Suppressor macrophage treated with lipopolysaccharide for 4 hours (primary cell): ENCODE measurements at places on chromosomes 1 and 21.

DNA sequence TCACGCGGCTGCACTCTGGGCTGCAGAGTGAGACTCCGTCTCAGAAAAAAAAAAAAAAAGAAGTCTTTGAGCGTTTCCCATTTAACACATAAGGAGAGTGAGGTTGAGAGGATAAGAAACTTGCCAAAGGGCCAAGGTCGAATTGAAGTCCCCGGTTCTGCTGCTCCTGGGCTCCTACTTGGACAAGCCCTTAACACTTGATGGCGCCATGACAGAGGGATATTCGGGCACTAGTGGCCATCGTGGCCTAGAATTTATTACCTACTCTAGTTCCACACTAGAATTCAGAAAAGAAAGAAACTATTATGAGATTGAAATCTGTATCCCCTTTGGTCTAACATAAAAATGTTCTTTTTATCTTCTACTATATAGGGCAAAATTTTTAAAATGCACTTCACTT is 65.7 kb upstream of the NEK2 start:
- no peak for DNase-seq

DNA sequence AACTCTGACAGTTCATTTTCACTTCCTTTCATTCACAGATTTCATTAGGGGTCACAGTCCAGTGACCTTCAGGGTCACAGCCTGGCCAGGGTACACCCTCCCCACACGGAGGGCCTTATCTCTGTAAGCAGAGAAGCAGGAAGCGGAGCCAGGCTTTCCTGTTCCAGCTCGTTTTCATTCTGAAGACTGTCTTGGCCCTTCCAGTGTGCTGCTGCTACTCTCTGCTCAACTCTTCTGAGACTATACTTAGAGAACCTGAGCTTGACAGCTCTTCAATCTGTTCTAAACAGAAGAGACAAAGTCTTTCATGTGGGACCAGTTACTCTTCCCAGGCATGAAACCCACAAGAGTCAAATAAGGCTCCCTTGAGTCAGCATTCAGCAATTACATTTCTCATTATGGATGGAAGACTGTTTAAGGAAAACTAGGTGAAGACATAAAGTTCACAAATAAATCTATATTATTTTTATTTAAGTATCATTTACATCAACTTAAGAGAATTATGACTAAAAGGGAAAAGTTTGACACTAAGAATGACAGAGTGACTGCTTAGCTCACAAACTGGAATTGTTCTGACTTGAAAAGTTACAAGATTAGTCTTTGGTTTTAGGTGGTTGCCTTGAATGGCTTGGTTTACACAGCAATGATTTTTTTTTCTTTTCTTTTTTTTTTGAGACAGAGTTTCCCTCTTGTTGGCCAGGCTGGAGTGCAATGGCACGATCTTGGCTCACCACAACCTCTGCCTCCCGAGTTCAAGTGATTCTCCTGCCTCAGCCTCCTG is 4.8 kb upstream of the TDRD10 start:
- no peak for DNase-seq

- DNase-seq = no peak
Measured at GRCh38 chr1:7346070-7346596, 425.0 kb upstream of the VAMP3 start.

- no peak for DNase-seq
Measured at GRCh38 chr1:217027403-217028080, 304.3 kb upstream of the ESRRG start.

DNA sequence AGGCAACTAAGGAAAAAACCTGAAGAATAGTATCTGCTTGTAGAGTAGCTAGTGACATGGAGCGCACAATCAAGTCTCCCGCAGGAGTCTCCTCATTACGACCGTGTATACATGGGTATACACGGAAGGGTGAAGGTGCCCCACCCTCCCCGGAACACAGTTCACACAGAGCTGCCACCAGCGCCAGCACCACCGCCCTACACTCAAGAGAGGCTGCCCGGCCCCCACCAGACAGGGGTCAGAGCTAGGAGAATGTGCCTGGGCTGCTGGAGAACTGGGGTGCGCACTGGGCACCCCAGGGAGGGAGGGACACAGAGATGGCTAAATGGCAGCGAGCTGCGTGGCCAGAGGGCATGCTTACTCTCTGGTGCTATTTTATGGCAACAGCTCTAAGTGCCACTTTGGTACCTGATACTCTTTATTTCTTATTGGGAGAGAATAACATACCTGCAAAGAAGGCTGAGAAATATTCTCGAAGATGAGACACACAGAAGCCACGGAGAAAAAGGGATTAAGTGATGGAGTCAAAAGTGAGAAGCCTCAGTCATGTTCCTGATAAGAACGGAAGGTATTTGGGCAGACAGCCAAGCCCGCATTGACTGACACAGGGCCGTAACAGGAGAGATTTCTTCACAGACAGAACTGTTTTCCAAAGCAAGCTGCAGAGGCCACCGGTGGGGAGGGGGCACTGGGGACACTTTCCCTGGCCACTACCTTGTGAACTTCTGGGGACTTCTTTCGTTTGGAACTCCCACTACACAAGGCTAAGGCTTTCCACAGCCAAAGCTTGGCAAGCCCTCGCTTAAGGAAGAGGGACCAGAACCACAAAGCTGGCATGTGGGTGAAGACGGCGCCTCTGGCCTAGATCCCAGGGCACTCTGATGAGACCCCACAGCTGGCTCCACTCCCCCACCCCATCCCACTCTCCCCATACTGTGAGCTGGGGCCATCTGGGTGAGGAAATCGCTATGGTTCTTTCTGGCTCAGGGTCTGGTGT is 108.0 kb downstream of the PGBD5 start:
- no peak for DNase-seq

DNA sequence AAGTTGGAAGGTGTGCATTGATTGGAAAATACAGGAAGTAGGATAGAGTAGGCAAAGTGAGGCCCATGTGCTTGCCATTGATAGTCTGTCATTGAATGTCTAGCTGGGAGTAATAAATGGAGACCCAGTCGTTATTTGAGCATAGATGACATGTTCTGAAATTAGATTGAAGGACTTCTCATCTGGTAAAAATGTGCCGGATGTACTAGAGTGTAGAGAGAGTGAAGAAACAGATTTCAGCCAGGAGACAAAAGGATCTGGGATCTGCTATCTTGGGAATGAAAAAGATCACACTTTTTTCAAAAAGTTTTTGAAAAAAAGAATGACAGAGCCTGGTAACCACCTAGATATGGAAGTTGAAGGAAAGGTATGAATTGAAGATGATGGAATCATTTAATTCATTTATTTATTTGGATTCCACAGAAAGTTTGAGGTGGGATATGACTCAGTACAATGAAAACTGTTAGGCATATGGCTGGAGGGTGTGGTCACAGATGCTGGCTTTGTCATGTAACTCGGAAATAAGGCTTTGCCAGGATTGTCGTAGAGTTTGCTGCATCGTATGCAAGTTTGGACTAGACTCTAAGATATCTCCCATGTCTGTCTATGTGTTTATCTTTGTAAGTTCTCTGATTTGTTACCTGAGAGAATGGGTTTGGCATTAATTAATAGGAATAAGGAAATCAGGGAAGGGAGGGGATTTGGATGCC is 137.1 kb downstream of the PBX1 start:
- DNase-seq = no peak
